Left ventricle myocardium superior (tissue), 1 donor: ENCODE measurements at places on chromosomes 3 and 15. TPM values are rescaled to one million over a fixed set of nuclear protein-coding genes. Genes with fewer than 3 reads are reported as not detected.
A peak's percentile ranks its signal among the peaks of the same experiment; 100 is the strongest.

GRCh38 chr15:57692709-57693108 is 13.8 kb upstream of the POLR2M start:
- no peak for DNase-seq

DNA sequence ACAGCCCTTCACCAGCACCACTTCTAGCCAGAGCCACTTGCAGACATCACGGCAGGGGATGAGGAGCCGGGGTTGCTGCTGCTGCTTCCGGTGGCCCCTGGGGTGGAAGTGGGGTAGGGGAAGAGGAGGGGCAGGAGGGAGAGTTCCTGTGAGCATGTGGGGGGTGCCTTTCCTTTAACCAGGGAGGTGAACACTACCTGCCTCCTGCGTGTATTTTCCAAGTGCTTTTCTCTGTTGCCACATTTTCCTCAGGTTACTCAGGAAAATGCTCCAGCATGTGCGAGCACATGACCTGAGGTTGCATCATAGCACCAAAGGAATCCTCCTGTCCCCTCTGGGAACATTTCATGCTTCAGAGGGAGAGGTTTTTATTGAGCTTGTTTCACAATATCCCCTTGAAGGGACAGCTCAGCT is 12.2 kb upstream of the SACM1L start:
- no peak for DNase-seq

GRCh38 chr15:53591041-53591440 is 168.4 kb downstream of the WDR72 start:
- no peak for DNase-seq

DNA sequence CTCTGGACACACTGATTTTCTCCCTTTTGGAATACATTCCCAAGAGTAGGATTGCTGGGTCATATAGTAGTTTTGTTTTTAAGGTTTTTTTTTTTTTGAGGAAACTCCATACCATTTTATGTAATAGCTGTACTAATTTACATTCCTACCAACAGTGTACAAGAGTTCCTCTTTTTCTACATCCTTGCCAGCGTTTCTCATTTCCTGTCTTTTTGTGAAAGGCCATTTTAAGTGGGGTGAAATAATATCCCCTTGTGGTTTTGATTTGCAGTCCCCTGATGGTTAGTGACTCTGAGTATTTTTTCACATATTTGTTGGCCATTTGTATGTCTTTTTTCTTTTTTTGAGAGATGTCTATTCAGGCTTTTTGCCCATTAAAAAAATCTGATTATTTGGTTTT is 1205.5 kb downstream of the ROBO1 start:
- no peak for DNase-seq

DNA sequence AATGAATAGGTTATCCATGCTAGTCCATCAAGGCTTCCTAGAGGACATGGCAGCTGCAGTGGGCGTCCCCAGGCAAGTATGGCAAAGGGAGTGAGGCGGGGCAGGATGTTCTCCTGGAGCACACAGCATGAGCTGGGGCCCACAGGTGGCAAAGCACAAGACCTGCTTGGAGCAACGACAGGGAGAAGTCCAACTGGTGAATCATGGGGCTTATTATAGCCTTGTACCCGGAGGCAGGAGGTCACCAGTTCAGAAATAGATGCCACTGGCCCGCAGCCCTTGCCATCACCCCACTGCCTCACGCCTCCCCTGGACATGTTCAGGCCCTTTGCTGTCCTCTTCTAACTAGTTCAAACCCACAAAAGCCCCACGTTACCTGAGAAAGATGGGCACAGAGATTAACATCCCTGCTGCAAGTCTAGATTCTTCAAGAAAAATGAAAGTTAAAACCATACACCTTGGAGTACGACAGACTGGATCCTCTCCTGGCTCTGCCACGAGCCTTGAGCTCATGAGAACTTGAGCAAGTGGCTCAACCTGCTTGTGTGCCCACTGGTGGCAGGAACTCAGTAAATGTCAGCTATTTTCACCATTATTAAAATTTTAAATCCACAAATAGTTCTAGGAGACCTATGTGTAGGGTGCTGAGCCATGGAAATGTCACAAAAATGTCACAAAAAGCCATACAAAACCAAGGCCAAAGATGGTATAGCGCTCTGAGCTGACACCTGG is 1.8 kb upstream of the SRGAP3 start:
- peak; percentile 76 for DNase-seq

DNA sequence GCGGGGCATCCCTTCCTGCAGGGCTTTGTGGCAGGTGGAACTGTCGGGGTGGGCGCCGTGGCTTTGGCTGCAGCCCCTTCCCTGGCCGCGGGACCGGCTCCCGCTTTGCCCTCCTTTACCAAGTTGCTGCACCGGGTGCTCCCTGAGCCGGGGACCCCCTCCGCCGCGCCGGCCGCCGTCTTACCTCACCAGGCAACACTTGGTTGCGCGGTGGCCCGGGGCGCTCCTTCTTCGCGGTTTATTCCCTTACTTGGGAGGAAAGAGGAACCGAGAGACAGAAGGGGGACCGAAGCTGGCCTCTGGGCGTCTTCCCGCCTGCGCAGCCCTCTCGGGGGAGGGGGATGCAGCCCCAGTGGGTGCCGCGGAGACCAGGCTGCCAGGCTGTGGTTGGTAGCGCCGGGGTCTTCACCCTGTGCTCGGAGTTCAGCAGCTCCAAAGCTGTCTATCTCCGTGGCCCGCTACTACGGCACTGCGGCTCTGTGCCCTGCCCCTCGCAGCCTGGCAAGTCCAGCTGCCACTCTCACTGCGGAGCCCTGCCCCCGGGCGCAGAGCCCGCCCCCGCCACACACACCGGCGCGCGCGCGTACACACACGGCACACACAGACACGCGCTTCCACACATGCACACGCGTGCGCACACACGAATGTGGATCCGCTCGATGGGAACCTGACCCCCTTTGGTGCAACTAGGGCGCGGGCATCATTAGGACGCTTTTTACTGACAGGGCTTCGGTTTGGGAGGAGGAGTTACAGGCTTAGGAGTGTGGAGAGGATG is at the start of gene DGKG:
DGKG (minus strand) TSS at position 473 of the 775 bp plus-strand sequence. CDS start 41,775 bp downstream, outside the sequence.
- peak; percentile 86 for DNase-seq

- no peak for DNase-seq
Observed at GRCh38 chr3:64651741-64652241, 36.0 kb downstream of the ADAMTS9 start.

Gene TAGLN3
- not detected for total RNA-seq

- DNase-seq: no peak
Observed at GRCh38 chr3:53109190-53109589, 21.0 kb downstream of the RFT1 start.

Gene SH2D7
- not detected for total RNA-seq

DNA sequence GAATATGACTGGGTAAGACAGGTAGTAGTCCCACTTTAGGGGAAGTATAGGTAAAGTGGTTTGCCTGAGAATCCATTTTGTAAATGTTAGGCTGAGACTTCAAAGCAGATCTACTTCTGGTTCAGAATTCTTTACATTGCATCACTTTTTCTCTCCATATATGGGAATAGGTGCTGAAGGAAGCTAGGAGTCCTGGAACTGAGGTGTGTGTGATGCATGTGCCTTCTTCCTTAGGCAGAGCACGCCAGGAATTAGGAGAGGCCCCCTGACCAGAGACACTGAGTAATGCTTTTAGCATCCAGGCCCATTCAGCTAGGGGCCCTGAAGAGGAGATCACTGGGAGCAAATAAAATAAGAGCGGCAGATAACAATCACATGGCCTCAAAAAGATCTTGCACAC is 69.2 kb upstream of the DCP1A start:
- no peak for DNase-seq

Gene MST1R
- 2.3 TPM for total RNA-seq

- no peak for DNase-seq
Observed at GRCh38 chr3:119351581-119351980, 57.4 kb downstream of the ARHGAP31 start.

- DNase-seq: peak; percentile 83
Observed at GRCh38 chr15:40092256-40092978, 16.3 kb downstream of the BMF start.

DNA sequence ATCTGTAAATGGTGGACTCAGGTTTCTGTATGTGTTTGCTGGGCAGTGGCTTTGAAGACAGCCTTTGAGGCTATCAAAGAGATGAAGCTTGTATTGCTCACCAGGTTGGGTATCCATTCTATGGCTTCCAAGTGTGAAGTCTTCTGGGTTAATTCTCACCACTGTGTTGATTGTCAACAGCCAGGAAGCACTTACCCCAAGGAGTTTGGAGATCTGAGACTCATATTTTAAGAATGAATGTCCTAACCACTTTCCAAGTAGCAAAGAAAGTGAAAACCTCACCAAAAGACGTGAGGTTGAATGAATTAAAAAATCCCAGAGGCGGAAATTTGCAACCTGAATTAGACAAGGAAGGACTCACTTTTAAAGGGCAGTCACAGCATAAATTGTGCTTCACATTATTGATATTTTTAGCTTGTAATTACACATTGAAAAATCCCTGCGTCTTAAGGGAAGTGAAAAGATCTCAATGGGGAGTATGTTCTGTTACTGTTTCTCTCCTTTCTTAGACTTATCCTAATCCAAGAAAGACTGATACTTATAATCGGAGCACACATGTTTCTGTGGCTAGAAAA is 304.0 kb upstream of the TPRG1 start:
- DNase-seq: no peak

DNA sequence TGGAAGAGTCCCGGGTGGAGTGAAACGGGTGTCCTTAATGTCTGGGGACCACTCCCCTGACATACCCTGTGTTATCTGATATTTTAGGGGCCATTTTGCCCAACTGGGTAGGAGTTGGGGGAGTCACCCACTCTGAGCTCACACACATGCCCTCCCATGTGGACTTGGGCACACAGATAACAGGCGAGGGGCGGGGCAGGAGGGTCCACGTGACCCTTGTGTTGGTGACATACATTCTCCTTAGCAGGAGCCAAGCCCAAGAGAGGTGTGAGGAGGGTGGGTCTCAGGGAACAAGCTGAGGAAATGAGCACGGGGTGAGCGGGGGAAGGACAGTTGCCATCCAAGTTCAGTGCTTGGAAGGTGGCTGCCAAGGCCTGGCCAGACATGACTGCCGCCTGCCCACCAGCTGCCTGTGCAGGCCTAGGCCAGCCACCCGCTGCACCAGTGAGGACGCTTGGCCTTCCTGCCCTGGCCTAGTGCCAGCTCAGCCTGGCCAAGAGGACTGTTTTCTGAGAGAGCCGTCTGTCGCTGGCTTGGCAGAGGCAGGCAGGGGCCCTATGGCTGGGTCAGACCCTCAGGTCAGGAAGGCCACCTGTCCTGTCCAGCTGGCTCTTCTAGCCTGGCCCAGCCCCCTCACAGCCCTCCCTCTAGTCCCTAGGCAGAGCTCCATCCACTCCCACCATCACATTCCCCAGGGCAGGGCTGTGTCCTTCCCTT is 31.3 kb upstream of the TMEM115 start:
- peak; percentile 88 for DNase-seq

GRCh38 chr15:60458721-60459120 is 20.2 kb downstream of the ICE2 start:
- DNase-seq: no peak

Gene IQCH
- 0.64 TPM for total RNA-seq

- no peak for DNase-seq
Observed at GRCh38 chr15:71821547-71822129, 11.3 kb downstream of the NR2E3 start.

DNA sequence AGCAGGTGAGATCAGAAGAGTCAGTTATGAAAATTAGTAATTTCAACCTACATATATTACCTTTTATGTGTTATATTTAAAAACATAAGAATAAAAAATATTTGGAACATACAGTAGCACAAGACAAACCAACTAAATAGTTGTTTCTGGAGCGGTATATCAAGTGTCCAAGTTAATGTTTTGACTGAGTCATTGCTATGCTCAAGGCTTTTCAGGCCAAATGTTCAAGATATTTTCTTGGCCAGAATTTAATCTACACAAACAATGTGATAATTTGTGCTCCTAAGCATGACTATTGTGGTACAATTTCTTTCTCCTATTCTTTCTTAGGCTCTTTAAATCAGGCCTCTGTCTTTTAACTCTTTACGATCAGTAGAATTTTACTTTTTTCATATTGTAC is 412.4 kb downstream of the RAP2B start:
- DNase-seq: no peak

Gene APBA2
- 1.2 TPM for total RNA-seq

DNA sequence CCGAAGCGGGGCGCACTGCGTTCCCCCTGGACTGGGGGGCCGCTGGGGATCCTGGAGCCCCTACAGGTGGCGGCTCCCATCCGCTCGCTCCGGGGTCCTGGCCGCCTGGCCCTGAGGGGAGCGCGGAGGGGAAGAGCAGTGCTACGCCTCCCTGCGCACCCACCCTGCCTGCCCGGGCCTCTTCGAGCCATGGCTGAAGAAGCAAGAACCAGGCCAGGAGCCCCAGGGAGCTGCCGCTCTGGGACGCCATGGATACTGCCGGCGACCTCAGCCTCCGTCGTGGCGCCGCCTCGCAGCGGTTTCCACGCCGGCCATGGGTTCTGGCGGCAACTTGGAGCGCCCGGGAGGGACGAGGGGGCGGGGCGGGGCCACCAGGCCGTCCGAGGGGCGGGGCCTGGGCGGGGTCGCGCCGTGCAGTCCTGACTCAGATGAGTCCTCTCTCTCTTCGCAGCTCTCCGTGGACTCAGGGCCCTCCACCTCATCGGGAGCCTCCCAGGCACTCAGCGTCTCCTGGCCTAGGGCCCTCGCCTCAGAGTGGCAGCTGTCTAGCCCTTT is 50.9 kb downstream of the MYL3 start:
- peak; percentile 85 for DNase-seq

- DNase-seq: no peak
Observed at GRCh38 chr3:117450026-117450425, 740.4 kb downstream of the TUSC7 start.

- DNase-seq: no peak
Observed at GRCh38 chr3:155884292-155884691, 13.8 kb downstream of the GMPS start.

Gene KLHL40
- 0.12 TPM for total RNA-seq

DNA sequence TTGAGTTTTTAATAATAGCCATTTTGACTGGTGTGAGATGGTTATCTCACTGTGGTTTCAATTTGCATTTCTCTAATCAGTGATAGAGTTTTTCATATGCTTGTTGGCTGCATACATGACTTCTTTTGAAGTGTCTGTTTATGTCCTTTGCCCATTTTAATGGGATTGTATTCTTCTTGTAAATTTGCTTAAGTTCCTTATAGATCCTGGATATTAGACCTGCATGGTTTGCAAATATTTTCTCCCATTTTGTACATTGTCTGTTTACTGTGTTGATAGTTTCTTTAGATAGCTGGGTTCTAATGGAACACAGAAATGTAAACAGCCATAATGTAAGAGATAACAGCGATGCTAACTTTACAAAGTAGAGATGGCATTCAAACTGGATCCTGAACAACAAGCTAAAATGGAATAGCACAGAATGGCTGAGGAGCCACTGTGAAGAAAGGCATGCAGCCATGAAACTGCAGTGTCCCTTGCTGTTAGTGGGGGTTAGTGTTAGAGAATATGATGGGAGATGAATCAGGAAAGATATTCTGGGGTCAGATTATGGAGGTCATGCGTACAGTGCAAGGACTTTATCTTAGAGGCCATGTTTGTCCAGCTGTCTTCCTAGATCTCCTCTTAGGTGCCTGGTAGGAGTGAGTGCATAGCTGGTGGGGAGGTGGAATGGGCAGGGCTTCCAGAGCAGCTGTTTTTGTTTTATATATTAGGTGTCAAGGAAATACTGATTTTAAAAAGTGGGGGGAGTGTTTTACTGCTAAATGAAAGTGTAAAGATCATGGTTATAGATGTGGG is 48.1 kb downstream of the BBS4 start:
- DNase-seq: no peak

- no peak for DNase-seq
Observed at GRCh38 chr3:46369675-46370132, 1.0 kb upstream of the CCR5 start.

GRCh38 chr3:194730365-194730764 is 44.7 kb downstream of the FAM43A start:
- no peak for DNase-seq
